ENCODE measurements at places on chromosomes 6 and 20.
A peak's percentile ranks its signal among the peaks of the same experiment; 100 is the strongest.

GRCh38 chr6:116375262-116375661 is 4.5 kb downstream of the DSE start:
- no peak for DNase-seq

DNA sequence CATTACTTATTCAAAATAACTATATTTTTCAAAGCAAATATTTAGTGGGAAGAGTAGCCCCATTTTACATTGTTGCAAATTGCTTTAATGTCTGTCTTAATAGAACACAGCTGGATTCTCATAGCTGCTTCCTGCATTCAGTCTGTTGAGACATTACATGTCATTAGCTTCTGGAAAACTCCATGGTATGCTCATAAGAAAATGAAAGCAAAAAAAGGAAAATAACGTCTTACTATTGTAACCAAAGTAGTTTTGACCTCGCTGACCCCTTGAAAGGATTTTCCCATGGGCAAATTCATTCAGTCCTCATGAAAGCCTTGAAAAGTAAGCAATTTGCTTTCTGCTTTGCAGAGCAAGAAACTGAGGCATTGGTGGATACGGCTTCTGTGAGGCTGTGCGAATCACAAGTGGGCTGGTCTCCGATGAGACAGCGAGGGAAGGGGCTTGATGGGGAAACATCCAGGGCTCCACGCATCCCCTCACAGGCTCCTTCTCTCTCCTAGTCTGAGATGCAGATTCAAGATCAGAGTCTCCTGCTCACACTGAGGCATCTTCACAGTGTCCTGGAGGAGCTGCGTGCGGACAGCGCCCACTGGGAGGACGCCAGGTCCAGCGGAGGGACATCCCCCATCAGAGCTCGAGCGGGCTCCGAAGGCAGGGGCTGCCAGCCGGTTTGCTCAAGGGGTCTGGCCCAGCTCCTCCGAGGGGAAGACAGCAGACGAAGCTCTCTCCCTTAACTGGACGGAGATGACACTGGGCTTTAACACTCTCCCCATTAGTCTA is 3.3 kb downstream of the C20orf202 start:
- no peak for DNase-seq

DNA sequence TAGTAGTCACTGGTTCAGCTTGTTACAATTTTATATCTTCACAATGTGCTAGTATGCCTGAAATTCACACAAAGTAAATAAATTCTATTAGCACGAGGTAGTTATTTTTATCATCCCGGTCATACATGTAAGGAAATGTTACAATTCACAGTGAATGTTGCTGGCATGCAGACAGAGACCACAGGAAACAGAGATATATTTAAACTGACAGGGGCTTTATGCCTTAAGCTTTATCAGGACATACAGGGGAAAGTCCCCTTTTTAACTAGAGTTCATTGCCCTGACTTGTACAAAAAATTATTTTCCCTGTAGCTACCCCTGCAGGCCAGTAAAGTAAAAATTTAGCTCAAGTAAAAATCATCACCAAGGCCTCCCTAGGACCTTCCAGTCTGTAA is 712.0 kb upstream of the NRSN1 start:
- no peak for DNase-seq

GRCh38 chr6:67680297-67680932 is 954.7 kb upstream of the ADGRB3 start:
- DNase-seq: no peak

DNA sequence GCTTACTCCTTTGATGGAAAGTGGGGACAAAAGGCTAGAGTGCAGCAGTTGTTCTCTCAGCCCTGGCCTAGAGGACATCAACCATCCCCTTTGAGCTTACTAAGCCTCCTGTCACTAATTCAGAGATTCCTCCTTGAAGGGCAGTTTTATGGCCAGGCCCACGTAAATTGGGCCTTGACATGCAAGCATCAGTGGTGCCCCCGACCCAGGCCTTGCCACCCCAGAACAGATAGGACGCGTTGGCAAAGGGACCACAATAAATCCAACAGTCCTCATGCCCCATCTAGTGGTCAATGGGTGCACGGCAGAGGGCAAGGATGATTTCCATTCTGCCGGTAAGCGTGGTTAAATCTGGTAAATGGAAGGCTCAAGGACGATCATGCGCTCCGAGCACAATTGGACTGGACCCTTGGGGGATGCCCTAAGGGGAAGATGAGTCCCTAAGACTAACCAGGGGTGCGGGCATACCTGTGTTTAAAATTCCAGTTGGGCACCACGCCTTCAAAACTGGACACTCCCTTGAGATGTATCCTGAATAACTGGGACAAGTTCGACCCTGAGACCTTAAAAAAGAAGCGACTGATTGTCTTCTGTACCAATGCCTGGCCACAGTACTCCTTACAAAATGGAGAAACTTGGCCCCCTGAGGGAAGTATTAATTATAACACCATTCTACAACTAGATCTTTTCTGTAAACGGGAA is 32.6 kb downstream of the CEP85L start:
- peak; percentile 79 for DNase-seq

GRCh38 chr20:45822857-45823256 is 4.3 kb downstream of the TNNC2 start:
- peak; percentile 71 for DNase-seq

DNA sequence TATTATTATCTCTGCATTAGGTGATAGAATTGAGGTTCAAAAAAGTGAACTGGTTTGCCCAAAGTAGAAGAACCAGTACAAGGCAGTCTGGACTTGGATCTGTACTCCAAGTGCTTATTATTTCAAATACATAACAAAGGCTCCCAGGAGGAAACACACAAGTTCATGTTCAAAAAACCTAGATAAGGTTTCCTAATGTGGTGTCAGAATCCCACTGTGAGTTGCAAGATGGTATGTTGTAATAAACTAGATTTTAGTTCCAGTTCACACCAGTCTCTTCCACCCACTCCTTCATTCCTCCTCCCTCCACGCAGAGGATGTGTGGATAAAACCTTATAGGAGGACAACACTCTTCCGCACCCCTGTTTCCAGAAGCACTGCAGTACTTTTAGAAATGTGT is 42.8 kb downstream of the KIAA0319 start:
- no peak for DNase-seq

DNA sequence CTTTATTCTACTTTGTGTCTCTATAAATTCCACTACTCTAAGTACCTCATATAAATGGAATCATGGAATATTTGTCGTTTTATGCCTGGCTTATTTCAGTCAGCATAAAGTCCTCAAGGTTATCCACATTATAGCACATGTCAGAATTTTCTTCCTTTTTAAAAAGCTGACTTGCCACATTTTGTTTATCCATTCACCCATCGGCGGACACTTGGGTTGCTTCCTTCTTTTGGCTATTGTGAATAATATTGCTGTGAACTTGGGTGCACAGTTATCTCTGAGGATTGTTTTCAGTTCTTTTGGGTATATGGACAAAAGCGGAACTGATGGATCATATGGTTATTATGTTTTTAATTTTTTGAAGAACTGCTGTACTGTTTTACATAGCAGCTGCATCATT is 39.1 kb upstream of the ME1 start:
- no peak for DNase-seq

DNA sequence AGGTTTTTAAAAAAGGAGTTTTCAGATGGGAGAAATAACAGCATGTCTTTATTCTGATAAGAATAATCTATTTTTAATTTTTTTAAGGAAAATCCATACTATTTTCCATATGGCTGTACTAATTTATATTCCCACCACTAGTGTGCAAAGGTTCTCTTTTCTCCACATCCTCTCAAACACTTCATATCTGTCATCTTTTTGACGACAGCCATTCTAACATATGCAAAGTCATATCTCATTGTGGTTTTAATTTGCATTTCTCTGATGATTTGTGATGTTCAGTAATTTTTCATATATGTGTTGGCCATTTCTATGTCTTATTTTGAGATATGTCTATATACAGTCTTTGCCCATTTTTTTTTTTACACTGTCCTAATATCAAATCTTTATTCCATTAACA is 280.6 kb upstream of the RUNX2 start:
- no peak for DNase-seq

GRCh38 chr20:53847139-53847836 is 223.1 kb downstream of the BCAS1 start:
- DNase-seq: no peak

GRCh38 chr6:117231466-117231865 is 33.9 kb upstream of the VGLL2 start:
- DNase-seq: no peak

DNA sequence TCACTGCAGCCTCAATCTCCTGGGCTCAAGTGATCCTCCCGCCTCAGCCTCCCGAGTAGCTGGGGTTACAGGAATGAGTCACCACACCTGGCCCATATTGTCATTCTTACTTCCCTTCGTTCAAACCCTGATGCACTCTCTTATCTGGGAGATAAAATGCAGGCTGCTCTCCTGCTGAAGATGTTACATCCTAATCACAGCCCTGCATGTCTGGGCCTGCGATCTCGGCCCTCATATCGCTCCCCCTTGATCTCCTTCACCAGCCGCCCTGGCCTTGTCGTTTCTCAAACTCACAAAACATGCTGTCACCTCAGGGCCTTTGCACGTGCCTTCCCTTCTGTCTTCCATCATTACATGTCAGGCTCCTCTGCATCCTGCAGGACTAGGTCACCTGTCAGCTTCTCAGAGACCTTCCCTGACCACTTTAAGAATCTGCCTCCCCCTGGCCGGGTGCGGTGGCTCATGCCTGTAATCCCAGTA is 8.8 kb upstream of the C20orf203 start:
- no peak for DNase-seq

- no peak for DNase-seq
Measured at GRCh38 chr6:827431-827830, 134.5 kb upstream of the EXOC2 start.

DNA sequence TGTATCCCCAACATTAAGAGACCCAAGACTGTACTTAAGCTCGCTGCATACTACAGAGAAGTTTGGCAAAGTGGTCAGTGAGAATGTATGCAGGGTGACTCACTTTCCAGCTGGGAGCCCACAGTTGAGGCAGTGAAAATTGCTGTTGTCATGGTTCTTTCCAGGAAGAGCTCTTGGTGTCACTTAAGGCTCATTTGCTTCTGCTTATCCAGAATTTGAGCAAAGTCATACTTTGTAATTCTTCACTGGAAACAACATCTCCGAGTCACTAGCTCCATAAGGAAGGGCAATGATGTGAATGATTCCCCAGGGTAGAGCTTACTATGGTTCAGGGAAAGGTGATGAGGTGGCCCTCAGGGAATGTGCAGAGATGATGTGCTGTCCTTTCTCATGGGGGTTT is 65.4 kb upstream of the FBXL4 start:
- DNase-seq: no peak

GRCh38 chr20:3784216-3784853 is 2.2 kb downstream of the CENPB start:
- no peak for DNase-seq

GRCh38 chr6:116512111-116512559 is 696 bp downstream of the CALHM5 start:
- DNase-seq: no peak

GRCh38 chr6:5656226-5656625 is 350.5 kb downstream of the NRN1 start:
- DNase-seq: no peak

DNA sequence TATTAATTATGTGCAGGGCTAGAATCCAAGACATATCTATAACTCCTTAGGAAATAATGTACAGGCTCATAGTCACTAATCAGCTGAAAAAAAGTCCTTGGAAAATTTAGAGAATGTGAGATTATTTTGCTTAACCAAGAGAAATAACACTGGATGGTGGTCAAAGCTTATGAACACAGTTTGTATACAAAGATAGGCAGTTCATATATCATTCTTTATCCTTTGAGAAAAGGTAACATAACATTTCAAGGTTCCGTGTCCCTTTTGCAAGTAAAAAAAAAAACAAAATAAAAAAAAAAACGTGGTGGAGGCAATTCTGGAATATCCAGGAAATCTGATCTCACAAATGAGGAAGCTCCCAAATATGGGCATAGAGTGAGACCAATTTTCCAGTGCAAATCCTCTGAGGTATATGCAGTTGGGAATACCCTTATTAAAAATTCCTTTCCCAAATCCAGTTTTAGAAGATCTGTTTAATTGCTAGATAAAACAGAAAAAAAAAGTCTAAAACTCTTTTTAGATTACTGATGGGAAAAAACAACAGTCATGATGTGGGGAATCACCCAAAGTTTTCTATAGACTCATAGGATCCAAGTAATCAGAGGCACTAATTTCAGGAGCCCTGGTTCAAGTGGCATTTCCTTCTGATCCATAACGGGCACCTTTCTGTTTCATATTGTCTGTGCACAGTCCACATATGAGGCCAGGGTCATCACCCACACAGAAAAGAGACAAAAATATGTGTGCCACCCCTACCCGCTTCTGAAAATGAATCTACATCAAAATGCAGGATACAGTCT is 17.7 kb upstream of the TNFAIP3 start:
- DNase-seq: no peak

- no peak for DNase-seq
Measured at GRCh38 chr20:49948178-49948577, 12.0 kb downstream of the RNF114 start.

DNA sequence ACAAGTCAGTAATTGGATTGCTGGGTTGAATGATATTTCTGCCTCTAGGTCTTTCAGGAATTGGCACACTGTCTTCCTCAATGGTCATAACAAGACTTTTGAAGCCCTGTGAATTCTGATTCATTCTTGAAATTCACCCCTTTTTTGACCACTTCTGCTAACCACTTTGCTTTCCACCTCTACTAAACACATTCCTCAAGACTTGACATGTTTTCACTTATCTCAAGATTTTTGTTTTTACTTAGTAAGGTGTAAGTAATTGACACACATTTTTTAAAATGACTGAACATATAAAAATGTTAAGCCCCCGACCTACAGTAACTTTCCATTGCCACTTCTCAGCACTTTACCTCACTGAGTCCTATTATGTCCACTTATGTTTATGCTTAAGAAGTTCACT is 239.1 kb downstream of the GRM1 start:
- DNase-seq: no peak

Measured in mucosa of descending colon (tissue), 3 donors.